Cardiac septum (tissue), 1 donor: ENCODE measurements at places on chromosomes 12 and 14. TPM values are rescaled to one million over a fixed set of nuclear protein-coding genes. Genes with fewer than 3 reads are reported as not detected.

The EXOC3L4 gene
- 0.46 TPM for total RNA-seq

The GARIN6 gene
- not detected for total RNA-seq

The PAH gene
- total RNA-seq = not detected

The ZDHHC22 gene
- not detected for total RNA-seq

The MYH7 gene
- total RNA-seq = 13,582 TPM

The SERPINA12 gene
- not detected for total RNA-seq

The TBPL2 gene
- total RNA-seq = not detected

The SLCO1C1 gene
- 1.8 TPM for total RNA-seq

The DPF3 gene
- total RNA-seq = 36.5 TPM

The SOAT2 gene
- total RNA-seq = not detected

The PLEKHG7 gene
- not detected for total RNA-seq
